ENCODE measurements at places on chromosomes 7 and 10.

DNA sequence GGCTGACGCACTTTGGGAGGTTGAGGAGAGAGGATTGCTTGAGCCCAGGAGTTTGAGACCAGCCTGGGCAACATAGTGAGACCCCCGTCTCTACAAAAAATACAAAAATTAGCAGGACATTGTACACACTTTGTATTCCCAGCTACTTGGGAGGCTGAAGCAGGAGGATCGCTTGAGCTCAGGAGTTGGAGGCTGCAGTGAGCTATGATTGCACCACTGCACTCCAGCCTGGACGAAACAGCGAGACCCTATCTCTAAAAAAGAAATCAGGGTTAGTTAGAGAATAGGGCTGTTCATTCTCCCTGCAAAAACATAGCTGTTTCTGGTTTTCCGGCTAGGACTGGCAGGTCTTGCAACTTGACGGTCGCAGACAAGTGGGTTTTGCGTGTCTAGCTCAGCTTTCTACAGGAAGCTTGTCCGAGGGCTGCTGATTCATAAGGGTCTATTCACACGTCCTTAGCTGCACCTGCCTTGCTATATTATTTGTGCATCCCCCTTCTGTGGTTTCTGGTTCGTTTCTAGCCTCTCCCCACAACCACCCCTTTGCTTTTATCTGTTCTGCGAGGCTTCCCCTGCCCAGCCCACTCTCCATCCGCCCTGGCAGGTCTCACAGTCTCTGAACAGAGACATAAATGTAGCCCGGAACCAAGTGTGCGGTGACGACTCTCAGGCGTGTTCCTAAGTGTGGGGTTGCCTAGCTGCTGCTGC is 10.7 kb downstream of the AMZ1 start:
- DNase-seq: peak; percentile 64

DNA sequence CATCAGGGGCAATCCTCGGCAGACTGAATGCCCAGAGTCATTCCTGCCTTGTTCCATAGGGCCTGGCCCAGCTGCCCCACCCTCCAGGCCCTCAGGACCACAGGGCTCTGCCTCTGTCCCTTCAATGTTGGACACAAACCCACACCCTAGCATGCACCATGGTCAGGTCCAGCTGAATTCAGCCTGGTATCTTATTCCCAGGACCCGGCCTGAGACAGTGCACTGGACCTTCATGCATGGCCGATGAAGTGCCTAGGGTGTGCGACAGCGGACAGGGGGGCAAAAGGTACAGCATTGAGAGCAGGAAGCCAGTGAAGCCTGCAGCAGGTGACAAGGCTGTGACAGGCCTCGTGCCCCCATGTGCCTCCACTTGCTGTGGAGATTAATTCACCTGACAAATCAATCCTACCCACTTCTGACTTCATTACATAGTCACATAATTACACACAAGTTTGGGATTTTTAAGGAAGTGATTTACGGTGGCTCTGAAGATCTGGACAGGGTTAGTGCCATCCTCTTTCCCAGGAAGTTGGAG is 261.9 kb downstream of the GRID1 start:
- no peak for DNase-seq

DNA sequence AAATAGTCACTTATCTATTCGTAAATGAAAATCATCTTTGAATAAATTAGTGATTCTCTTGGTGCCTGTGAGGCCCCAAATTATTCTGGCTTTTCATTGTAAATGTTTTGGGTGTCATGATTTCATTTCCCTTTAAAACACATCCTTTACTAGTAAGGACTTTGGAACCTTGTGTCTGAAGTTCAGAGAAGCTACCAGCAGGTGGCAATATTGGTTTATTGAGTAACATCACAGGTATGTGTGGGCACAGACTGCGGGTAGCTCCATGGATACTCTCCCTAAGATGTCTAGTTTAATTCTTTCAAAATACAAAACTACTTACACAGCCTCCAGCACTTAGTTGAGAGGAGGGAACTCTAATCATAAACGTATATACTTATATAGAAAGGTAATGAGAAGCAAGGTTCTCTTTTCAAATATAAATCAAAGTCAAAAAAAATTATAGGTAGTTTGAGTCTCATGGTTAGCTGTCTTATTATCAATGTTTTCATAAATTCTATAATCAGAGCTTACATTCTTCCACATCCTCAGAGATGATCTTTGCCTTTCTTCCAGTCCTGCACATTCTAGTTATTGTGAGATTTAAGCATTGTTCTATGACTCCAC is 449.6 kb downstream of the GRM8 start:
- DNase-seq: peak; percentile 50

GRCh38 chr10:67664942-67665341 is 31.1 kb downstream of the CTNNA3 start:
- DNase-seq: no peak

GRCh38 chr10:125538947-125539731 is 143.8 kb downstream of the TEX36 start:
- no peak for DNase-seq

DNA sequence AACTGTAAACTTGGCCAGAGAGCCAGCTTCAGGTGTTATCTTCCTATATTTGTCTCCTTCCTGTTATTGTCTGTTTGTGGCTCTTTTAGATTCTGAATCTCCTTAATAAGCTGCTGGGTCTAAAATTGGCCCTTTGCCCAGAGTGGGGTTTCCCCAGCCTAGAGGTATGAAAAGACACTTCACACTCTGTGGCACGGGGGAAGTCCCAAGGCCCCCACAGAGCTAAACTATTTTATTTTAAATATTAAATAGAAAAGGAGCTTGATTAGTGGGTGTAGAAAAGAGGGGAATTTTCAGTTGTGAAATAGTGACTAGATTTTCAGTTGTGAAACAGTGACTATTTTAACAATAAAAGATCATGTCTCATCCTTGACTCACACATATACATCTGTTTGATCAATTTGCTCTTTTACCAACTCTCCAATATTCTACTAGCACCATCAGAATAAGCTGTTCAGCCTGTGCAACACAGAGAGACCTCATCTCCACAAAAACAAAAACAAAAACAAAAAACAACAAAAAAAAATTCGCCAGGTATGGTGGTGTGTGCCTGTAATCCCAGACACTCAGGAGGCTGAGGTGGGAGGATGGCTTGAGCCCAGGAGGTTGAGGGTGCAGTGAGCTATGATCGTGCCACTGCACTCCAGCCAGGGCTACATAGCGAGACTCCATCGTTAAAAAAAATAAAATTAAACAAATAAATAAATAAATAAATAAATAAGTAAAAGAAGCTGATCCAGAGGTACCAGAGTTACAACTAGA is 24.9 kb upstream of the ADO start:
- peak; percentile 91 for DNase-seq

DNA sequence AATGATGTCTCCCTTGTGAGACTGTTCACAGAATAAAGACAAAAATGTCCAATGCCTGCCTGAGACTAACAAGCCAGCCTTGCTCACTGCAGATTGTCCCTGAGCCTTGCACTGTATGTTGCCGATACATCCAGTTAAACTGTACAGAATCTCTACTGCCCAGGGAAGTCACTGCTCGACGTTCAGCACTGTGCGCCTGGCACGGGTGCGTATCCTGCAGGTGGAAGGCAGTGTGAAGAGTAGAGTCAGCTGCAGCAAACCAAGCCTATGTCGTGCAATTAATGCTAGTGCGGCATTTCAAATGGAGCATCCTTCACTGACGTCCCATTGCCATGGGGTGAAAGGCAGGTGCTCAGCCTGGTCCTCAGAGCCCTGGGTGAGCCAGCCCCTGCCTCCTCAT is 132.9 kb downstream of the TNS3 start:
- DNase-seq: no peak

GRCh38 chr7:134594877-134595276 is 46.0 kb downstream of the AKR1B15 start:
- no peak for DNase-seq

DNA sequence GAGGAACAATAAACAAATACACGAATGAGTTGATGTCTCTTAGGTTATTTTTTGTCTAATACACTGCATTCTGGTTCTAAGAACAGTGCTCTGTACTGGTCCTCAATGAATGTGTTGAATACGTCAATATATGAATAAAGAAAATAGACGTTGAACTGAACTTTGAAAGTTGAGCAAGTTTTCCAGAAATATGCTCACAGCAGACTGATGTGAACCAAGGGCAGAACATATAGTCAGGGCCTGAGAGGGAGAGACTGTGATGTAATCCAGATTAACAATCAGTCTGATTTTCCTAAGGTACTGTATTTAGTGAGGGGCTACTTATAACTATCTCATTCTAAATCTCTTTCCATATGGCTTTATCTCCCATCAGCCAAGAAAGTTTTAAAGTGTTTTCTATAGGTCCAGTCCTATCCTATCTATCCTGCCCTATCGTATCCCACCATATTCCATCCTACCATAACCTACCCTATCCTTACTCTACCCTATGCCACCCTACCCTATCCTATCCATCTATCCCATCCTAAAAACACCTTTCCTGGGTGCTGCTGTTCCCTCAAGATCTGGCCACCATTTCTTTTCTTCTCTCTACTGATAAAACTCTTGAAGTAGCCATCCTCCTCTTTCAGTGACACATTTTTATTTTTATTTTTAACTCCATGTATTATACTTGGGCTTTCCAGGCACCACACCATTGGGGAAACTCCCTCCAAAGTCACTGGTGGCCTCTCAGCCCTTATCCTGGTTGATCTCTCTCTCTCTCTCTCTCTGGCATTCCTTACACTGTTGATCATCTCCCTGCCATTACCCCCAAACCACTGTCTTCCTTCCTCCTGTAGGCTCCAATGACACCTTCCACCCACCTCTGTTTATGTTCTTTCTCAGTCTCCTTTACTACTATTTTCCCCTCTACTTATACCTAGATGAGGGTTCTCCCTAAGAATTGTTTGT is 212.3 kb upstream of the SLC26A5 start:
- DNase-seq: no peak

GRCh38 chr7:95951531-95951930 is 179.2 kb downstream of the DYNC1I1 start:
- no peak for DNase-seq

- DNase-seq: no peak
Observed at GRCh38 chr7:159020987-159021386, 123.7 kb downstream of the VIPR2 start.

DNA sequence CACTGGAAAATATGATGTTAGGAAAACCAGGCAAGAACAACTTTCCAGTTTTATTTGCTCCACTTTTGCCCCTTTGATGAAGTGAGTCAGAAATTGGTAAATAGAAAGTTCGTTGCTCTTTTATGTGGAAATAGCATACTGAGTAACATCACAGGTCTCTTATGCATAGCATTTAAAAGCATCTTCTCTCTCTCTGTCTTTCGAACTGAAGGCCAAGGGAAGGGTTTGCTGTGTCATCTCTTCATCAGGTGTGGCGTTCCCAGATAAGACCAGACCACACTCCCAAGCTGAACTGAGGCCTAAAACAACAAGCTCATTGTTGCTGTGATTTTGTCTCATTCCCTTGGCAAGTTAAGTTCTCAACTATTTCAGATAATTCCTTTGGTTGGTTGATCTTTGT is 131.8 kb upstream of the GRB10 start:
- DNase-seq: no peak

DNA sequence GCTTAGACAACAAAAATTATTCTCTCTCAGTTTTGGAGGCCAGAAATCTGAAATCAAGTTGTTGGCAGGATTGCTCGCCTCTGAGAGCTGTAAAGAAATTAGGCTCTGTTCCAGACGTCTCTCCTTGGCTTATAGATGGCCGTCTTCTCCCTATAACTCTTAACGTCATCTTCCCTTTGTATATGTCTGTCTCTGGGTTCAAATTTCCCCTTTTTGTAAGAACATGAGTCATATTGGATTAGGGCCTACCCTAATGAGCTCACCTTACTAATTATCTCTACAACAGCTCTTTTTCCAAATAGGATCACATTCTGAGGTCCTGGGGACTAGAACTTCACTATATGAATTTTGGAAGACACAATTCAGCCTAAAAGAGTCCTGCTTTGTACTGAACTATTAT is 22.4 kb downstream of the GALNTL5 start:
- no peak for DNase-seq
